Right lobe of liver (tissue), 6 donors: ENCODE measurements at places on chromosomes 3 and 15. TPM values are rescaled to one million over a fixed set of nuclear protein-coding genes. Genes with fewer than 3 reads are reported as not detected.

- no peaks in the 10 kb centered on the region for H3K36me3 ChIP-seq
- no peaks in the 10 kb centered on the region for H3K4me1 ChIP-seq
- no peak overlapping the region for H3K4me3 ChIP-seq
Measured at GRCh38 chr3:192273001-192273696, 454.2 kb downstream of the FGF12 start.

GRCh38 chr15:38535491-38536200, 29.0 kb downstream of the RASGRP1 start:
- no peaks in the 10 kb centered on the region for H3K27me3 ChIP-seq
- H3K27ac ChIP-seq, result no peak overlapping the region
- no peak for DNase-seq

The HES1 gene
- 12.9 TPM for total RNA-seq

DNA sequence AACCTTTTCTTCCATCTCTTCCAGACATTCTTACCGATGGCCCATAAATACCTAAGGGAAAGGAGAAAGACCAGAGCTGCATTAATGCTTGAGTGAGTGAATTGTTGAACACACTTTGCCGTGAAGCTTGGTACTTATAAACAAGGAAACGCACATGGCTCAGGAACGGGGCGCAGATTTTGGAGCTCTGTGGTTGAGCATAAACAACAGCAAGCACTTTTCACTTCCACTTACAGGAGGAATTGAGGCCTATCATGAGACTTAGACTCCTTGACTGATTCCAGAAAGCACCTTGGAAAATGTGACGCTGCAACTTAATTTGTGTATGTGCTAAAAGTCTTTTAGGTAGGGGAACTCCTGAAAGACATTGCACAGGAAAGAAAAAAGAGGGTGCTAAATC, 197.5 kb upstream of the FEZF2 start:
- no peak overlapping the region for H3K27ac ChIP-seq
- no peak overlapping the region for H3K4me3 ChIP-seq
- no peaks in the 10 kb centered on the region for H3K4me1 ChIP-seq
- no peaks in the 10 kb centered on the region for H3K27me3 ChIP-seq

GRCh38 chr3:42043099-42043813, 47.9 kb upstream of the TRAK1 start:
- no peak overlapping the region for H3K4me3 ChIP-seq
- no peak overlapping the region for H3K27ac ChIP-seq
- H3K36me3 ChIP-seq, result no peaks in the 10 kb centered on the region
- DNase-seq, result no peak
- no peaks in the 10 kb centered on the region for H3K27me3 ChIP-seq

- H3K4me3 ChIP-seq, result no peak overlapping the region
- H3K27me3 ChIP-seq, result no peaks in the 10 kb centered on the region
- no peaks in the 10 kb centered on the region for H3K4me1 ChIP-seq
- no peak for DNase-seq
Measured at GRCh38 chr15:39478996-39479395, 101.9 kb upstream of the THBS1 start.
